KBM-7 (cell line): ENCODE measurements at places on chromosomes 11 and 22.
A peak's percentile ranks its signal among the peaks of the same experiment; 100 is the strongest.

DNA sequence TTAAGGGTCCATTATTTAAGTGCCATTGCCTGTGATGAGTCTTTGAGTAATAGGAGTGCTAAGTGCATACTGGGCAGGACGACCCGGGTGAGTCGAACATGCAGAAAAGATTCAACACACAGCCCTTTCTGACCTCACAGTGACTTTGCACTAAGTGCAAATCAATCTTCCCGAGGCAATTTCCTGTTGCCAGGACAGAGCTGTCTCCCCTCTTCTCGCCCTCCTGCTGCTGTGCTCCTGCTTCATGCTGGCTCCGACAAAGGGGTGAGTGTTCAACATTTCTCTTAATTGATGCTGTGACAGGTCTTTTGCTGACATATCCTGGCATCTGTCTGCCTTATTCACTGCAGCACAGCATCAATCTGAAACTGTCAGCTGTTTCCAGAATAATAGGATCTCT is 42.0 kb downstream of the MCHR1 start:
- DNase-seq: peak; percentile 33

- DNase-seq: no peak
Measured at GRCh38 chr11:1568441-1568911, 3.6 kb downstream of the DUSP8 start.

DNA sequence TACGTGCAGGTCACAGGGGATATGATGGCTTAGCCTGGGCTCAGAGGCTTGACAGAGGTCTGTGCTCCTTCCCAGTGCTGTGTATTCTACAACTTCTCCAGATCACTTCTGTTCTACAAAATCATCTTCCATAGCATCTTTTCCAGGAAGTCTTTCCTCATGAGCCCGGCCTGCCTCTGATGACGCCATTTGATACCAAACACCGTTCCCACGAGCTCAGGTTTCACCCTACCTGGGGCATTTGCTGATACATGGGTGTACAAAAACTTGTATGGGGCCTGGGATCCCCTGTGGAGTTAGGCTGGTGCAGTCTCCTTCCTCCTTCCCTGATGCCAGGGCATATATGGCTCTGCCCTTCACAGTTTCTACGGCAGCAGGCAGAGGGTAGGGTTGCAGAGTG is 78.7 kb downstream of the NECTIN1 start:
- DNase-seq: no peak

- DNase-seq: no peak
Measured at GRCh38 chr11:69574608-69575255, 66.2 kb upstream of the CCND1 start.

GRCh38 chr22:31492151-31492550 is 2.5 kb upstream of the EIF4ENIF1 start:
- DNase-seq: no peak

DNA sequence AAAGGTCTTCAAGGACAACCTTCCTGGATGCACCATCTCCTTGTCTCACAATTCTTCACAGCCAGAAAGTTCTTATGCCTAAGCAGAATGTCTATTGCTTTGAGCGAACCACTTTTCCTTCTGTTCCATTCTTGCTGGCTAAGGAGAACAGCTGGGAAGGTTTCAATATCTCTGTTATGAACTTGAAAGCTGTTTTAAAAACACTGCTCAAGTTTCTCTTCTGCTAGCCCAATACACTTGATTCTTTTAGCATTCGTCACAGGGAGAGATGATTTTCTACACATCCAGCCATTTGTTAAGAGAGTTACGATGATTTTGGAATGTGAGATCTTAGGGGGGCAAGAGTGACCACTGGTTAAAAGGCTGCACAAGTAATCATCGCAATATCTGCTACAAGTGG is 249.3 kb downstream of the KIRREL3 start:
- no peak for DNase-seq

- no peak for DNase-seq
Measured at GRCh38 chr11:79786961-79787360, 346.1 kb upstream of the TENM4 start.

DNA sequence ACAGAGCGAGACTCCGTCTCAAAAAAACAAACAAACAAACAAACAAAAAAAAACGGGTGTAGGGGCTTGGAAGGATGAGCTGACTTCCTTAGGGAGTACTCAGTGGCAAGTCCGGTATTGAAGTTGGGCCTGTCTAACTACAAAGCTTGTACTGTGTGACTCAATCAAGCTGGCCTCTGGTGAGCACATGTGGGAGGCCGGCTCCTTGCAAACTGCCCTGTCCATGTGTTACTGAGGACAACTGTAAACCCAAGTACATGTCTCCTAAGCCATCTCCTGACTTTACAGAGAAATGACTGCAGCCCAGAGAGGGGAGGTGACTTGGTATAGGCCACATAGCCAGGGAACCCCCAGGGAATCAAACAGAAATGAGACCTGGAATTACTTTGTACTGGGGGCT is 11.6 kb downstream of the RIBC2 start:
- DNase-seq: no peak

DNA sequence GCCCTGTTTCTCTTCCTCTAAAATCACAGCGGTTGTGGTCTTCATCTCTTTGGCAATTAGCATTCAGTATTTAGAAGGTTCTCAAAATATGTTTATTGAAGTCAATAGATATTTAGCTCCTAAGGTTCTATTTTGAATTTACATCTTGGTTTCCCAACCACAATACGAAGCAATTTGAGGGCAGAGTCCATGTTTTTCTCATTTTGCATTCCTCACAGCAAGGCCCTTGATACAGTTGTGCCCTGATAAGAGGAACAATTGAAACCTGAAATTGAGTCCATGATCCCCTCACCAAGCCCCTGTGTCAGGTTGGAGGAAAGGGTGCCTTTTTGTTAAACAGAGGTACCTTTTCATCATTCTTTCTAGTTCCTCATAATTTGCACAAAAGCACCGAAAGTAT is 131.5 kb downstream of the CCDC81 start:
- no peak for DNase-seq

GRCh38 chr11:61041755-61042518 is 60.4 kb upstream of the CD5 start:
- peak; percentile 77 for DNase-seq

DNA sequence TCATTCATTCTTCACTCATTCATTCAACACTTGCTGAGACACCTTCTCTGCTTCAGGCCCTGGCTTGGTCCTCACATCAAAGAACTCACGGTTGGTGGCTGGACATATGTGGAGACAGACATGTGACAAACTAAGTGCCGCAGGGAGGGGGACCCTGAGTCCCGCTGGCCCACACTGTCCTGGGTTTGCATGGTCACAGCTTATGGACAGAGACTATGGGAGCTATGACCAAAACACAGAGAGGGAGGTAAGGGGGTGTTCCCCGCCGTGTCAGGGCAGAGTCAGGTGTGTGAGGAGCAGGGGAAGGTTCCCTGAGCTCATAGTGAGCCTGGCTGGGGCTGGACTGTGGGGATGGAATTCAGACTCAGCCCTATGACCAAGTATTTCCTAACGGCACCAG is 123.1 kb downstream of the MPPED1 start:
- DNase-seq: no peak
